ENCODE measurements at places on chromosomes 3 and 15. TPM values are rescaled to one million over a fixed set of nuclear protein-coding genes. Genes with fewer than 3 reads are reported as not detected.

GRCh38 chr3:129615751-129616281, 9.3 kb upstream of the PLXND1 start:
- no peaks in the 10 kb centered on the region for H3K36me3 ChIP-seq
- no peak overlapping the region for H3K4me3 ChIP-seq
- no peak overlapping the region for H3K27ac ChIP-seq
- peaks cover 9% of the 10 kb centered on the region for H3K4me1 ChIP-seq

- no peaks in the 10 kb centered on the region for H3K27me3 ChIP-seq
- no peaks in the 10 kb centered on the region for H3K36me3 ChIP-seq
- no peaks in the 10 kb centered on the region for H3K4me1 ChIP-seq
- DNase-seq = no peak
Observed at GRCh38 chr15:96992817-96993216, 662.3 kb downstream of the NR2F2 start.

- H3K27ac ChIP-seq = no peak overlapping the region
- H3K36me3 ChIP-seq = no peaks in the 10 kb centered on the region
- no peaks in the 10 kb centered on the region for H3K4me1 ChIP-seq
- no peak overlapping the region for H3K4me3 ChIP-seq
- DNase-seq = no peak
- no peaks in the 10 kb centered on the region for H3K27me3 ChIP-seq
Observed at GRCh38 chr3:104392327-104392726, 974.4 kb upstream of the ALCAM start.

DNA sequence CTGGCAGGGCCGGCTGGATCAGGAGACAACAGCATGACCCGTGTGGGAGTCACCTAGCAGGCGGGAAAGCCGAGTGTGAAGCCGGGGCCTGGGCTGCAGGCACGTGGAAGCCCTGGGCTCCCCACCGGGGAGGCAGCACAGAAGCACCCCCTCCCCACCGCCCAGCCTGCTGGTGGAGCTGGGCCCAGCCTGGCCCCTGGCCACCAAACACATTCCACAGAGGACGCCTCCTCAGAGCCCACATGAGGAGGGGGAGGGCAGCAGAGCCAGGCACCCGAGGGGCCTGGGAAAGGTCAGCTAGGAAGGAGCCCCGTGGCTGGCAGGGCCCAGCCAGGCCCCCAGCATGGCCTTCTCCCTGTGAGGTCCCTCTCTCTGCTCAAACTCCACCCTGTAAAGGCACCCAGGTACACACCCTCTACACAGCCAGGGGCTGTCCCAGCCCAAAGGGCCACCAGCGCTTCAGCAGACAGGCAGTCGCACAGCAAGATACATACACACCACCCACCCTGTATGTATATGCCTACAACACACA, 4.5 kb downstream of the PLXNB1 start:
- H3K36me3 ChIP-seq = no peaks in the 10 kb centered on the region
- peak overlapping the region; percentile 44 for H3K27ac ChIP-seq
- no peak overlapping the region for H3K4me3 ChIP-seq
- peaks cover 39% of the 10 kb centered on the region for H3K4me1 ChIP-seq
- DNase-seq = no peak
- no peaks in the 10 kb centered on the region for H3K27me3 ChIP-seq

GRCh38 chr15:87917480-87917879, 339.1 kb downstream of the NTRK3 start:
- H3K27ac ChIP-seq = no peak overlapping the region
- H3K4me1 ChIP-seq = no peaks in the 10 kb centered on the region
- no peak overlapping the region for H3K4me3 ChIP-seq

GRCh38 chr15:63605816-63606215, 8.6 kb downstream of the FBXL22 start:
- no peak overlapping the region for H3K4me3 ChIP-seq
- no peak for DNase-seq
- H3K27ac ChIP-seq = no peak overlapping the region
- H3K27me3 ChIP-seq = no peaks in the 10 kb centered on the region
- peaks cover 21% of the 10 kb centered on the region for H3K36me3 ChIP-seq
- peaks cover 7% of the 10 kb centered on the region for H3K4me1 ChIP-seq

GRCh38 chr3:52232279-52233107, 6.5 kb downstream of the TWF2 start:
- H3K27ac ChIP-seq = peak overlapping the region; percentile 85
- peaks cover 12% of the 10 kb centered on the region for H3K36me3 ChIP-seq
- H3K4me1 ChIP-seq = peaks cover 36% of the 10 kb centered on the region
- DNase-seq = no peak

DNA sequence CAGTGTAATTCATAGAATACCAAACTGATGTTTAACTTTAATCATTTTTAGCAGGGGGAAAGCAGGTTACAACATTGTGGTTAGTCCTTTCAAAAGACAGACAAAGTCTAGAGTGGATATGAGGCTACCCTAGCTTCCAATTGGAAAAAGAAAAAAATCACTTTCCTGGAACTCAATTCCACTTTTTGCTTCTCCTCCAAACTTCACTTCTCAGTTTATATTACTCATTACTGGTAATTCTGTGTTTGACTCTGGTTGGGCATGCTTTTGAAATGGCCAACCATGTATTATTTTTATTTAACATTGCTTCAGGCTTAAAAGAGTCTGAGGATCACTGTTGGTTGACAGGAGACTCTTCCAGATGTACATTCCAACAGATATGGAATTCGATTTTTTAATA, 84.8 kb downstream of the RAP2B start:
- no peaks in the 10 kb centered on the region for H3K36me3 ChIP-seq
- no peak overlapping the region for H3K4me3 ChIP-seq
- DNase-seq = no peak
- no peaks in the 10 kb centered on the region for H3K4me1 ChIP-seq
- H3K27me3 ChIP-seq = no peaks in the 10 kb centered on the region

GRCh38 chr3:25423780-25424588, 4.1 kb upstream of the RARB start:
- DNase-seq = no peak
- H3K4me3 ChIP-seq = no peak overlapping the region
- no peaks in the 10 kb centered on the region for H3K27me3 ChIP-seq
- peaks cover 14% of the 10 kb centered on the region for H3K4me1 ChIP-seq

DNA sequence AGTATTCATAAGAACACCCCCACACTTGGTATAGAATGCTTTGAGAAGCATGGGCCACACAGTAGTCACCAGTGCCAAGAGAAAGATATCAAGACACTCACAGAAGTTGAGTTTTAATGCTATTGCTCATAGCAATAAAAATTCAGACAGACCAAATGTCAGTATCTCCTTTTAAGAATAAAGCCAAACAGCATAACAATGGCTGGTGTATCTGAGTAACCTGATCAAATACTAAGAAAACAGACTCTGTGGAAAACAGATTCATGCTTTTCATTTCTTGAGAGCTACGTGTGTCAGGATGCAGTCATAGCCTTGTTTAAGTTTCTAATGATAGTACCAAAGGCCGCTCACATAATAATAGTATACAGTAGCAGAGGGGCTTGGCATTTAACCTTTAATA, 778.5 kb downstream of the MECOM start:
- no peaks in the 10 kb centered on the region for H3K27me3 ChIP-seq
- H3K4me1 ChIP-seq = no peaks in the 10 kb centered on the region
- no peak overlapping the region for H3K4me3 ChIP-seq

- H3K27ac ChIP-seq = no peak overlapping the region
- no peaks in the 10 kb centered on the region for H3K4me1 ChIP-seq
- H3K4me3 ChIP-seq = no peak overlapping the region
- DNase-seq = no peak
Observed at GRCh38 chr3:13080591-13080990, 7.4 kb upstream of the IQSEC1 start.

DNA sequence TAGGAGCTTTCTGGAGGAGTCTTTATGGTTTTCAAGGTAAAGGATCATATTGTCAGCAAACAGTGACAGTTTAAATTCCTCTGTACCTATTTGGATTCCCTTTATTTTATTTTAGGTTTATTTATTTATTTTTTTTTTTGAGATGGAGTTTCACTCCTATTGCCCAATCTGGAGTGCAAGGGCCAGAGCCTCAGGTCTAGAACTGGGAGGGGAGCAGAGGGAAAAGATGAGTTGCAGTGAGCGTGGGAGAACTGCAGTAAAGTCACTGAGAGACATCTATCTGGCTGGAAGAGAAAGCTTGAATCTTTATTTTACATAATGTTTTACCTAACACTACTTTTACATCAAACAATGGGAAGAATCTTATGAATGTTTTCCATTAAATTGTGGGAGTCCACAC, 49.5 kb upstream of the GK5 start:
- no peaks in the 10 kb centered on the region for H3K4me1 ChIP-seq
- H3K36me3 ChIP-seq = no peaks in the 10 kb centered on the region
- DNase-seq = no peak

DNA sequence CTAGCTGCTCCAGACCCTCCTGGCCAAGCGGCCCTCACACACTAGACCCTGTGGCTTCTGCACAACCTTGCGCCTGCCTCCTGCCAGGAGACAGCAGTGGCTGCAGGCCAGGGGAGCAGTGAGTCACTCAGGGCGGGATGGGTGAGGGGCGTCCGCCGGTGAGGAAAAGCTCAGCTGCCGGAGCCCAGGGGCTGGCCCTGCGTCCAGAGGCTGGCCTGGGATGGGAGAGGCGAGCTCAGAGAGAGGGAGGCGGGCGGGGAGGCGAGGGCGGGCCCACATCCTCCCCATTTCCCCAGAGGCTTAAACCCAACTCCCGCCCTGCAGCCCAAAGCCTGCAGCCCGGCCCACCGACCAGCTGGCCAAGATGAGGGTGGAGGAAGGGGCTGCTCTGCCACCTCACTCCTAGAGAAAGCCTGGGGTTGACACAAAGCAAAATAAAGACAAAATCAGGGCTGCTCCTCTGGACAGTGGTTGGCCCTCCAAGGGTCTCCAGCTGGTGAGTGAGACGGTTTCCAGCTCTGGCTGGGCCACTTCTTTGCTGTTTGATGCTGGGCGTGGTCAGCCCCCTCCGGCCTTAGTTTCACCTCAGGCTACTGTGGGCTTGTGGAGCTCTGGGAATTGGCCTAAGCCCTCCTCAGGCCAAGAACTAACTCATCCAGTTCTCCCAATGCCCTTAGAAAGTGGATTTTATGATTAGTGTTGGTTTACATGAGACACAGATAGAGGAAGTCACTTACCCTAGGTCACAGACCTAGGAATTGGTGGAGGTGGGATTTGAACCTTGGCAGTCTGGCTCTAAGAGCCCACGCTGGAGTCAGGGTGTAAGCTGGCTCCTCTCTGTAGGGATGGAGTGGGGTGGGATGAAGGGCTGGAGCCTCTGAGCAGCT, 50.6 kb downstream of the IQSEC1 start:
- H3K4me3 ChIP-seq = no peak overlapping the region
- H3K36me3 ChIP-seq = no peaks in the 10 kb centered on the region
- no peak overlapping the region for H3K27ac ChIP-seq
- no peaks in the 10 kb centered on the region for H3K4me1 ChIP-seq
- no peak for DNase-seq

DNA sequence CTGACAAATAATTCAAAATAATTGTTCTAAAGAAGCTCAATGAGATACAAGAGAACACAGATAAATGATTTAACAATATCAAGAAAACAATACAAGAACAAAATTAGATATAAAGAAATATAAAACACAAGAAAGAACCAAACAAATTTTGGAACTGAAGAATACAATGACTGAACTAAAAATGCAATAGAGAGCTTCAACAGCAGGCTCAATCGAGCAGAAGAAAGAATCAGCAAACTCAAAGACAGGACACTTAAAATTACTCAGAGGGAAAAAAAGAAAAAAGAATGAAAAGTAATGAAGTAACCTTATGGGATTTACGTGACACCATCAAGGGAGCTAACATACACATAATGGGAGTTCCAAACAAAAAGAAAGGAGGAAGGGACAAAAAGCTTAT, 32.1 kb downstream of the CCDC54 start:
- H3K27ac ChIP-seq = no peak overlapping the region
- H3K4me3 ChIP-seq = no peak overlapping the region
- H3K36me3 ChIP-seq = no peaks in the 10 kb centered on the region
- H3K4me1 ChIP-seq = no peaks in the 10 kb centered on the region

DNA sequence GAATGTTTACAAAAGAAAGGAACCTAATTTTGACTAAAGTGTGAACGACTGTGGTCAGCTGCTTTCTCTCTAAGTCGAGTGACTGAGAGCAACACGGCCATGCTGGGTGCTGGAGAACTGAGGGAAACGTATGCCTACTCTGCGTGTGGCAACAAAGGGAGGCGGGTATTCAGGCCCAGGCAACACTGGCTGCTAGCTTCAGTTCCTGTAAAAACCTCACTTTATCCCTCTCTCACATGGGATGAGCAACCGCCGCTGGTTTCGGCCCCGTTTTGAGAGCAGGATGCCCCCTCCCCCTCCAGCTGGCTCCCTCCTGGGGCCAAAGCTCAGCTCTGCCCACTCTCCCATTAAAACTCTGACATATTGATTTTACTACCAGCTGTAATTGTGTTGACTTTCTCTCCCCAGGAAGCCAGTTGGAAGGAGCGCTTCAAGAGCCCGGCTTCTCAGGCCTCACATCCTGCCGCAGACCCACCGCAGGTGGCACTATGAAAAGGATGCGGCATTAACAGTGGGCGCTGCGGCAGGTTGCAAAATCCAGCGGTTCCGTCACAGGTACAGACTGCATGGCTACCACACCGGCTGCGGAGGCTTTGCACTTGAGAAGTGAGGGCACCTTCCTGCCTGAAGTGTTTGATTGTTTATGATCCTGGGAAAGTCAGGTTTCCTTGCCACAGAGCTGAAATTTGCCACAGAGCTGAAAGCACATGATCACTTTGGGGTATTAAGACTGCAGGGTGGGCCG, 12.7 kb downstream of the PLXND1 start:
- H3K27me3 ChIP-seq = no peaks in the 10 kb centered on the region
- DNase-seq = no peak
- no peak overlapping the region for H3K4me3 ChIP-seq
- H3K27ac ChIP-seq = peak overlapping the region; percentile 80
- H3K36me3 ChIP-seq = no peaks in the 10 kb centered on the region

Gene MPI
- polyA plus RNA-seq = 38.4 TPM

Gene FANCD2
- 0.76 TPM for polyA plus RNA-seq

Gene FETUB
- 8.0 TPM for polyA plus RNA-seq

Gene ANKDD1A
- polyA plus RNA-seq = 0.53 TPM

Gene TRIM42
- not detected for polyA plus RNA-seq

Gene ARGFX
- not detected for polyA plus RNA-seq

Gene P2RY13
- 2.6 TPM for polyA plus RNA-seq

Gene SPESP1
- 0.80 TPM for polyA plus RNA-seq

Gene GNAT1
- polyA plus RNA-seq = not detected

Gene PDZRN3
- polyA plus RNA-seq = 0.69 TPM

Gene DPPA2
- not detected for polyA plus RNA-seq
